Activated CD4-positive, alpha-beta memory T cell treated with anti-CD3 and anti-CD28 coated beads for 36 hours (primary cell): ENCODE measurements at places on chromosomes 7 and 10. TPM values are rescaled to one million over a fixed set of nuclear protein-coding genes. Genes with fewer than 3 reads are reported as not detected.

DNA sequence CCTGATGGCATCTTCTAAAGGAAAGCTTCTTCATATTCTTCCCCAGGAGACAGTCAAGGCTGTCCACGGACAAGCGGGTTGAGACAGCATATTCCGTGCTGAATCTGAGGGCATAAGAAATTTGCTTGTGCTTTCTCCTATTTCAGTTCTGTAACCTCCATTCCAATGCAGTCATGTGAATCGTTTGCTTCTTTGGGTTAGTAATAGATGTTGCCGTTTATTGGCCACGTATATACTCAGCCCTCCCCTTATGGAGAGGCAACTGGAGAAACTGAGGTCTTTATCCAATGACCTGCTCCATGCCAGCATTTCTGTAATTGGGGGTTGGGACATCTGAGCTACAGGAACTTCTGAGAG lies 38.9 kb downstream of the LYZL1 start:
- no peaks in the 10 kb centered on the region for H3K4me1 ChIP-seq
- no peak overlapping the region for H3K27ac ChIP-seq
- H3K27me3 ChIP-seq, result peaks cover 15% of the 10 kb centered on the region
- no peak for DNase-seq

- no peaks in the 10 kb centered on the region for H3K27me3 ChIP-seq
- H3K4me1 ChIP-seq, result no peaks in the 10 kb centered on the region
- no peak overlapping the region for H3K27ac ChIP-seq
- H3K4me3 ChIP-seq, result no peak overlapping the region
- H3K36me3 ChIP-seq, result peaks cover 2% of the 10 kb centered on the region
- DNase-seq, result no peak
Observed at GRCh38 chr10:114995468-114996247, 57.7 kb downstream of the TRUB1 start.

Gene FOXP2
- total RNA-seq, result not detected

GRCh38 chr7:118169146-118169545 lies 14.8 kb upstream of the LSM8 start:
- no peak for DNase-seq
- no peaks in the 10 kb centered on the region for H3K4me1 ChIP-seq
- no peak overlapping the region for H3K4me3 ChIP-seq
- H3K27ac ChIP-seq, result no peak overlapping the region
- H3K27me3 ChIP-seq, result peaks cover 32% of the 10 kb centered on the region

DNA sequence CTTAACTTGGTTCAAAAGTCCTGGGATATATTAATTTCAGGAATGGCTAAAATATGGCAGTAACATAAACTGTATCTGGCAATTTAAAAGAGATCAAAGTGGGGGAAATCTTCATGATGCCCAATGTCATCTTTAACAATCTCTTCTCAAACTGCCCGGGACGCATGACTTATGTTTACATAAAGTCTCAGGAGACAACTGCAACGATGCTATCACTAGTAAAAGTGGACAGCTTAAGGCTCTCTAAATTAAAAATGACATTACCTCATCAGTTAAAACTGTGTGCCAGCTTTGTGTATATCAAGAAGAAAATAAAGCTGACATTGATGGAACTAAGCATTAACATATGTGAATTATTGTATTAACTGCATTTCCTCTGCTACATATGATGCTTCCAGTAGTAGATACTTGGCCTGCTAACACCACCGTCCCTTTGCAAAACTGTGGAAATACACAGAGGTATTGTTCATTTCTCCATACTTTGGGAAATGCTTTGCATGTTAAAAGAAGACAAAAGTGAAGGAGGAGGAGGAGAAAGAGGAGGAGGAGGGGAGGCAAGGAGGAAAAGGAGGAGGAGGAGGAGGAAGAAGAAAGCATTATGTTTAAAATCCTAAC lies 62.4 kb downstream of the NRP1 start:
- H3K27me3 ChIP-seq, result peaks cover 29% of the 10 kb centered on the region
- H3K27ac ChIP-seq, result no peak overlapping the region
- no peaks in the 10 kb centered on the region for H3K4me1 ChIP-seq
- H3K36me3 ChIP-seq, result peaks cover 1% of the 10 kb centered on the region

DNA sequence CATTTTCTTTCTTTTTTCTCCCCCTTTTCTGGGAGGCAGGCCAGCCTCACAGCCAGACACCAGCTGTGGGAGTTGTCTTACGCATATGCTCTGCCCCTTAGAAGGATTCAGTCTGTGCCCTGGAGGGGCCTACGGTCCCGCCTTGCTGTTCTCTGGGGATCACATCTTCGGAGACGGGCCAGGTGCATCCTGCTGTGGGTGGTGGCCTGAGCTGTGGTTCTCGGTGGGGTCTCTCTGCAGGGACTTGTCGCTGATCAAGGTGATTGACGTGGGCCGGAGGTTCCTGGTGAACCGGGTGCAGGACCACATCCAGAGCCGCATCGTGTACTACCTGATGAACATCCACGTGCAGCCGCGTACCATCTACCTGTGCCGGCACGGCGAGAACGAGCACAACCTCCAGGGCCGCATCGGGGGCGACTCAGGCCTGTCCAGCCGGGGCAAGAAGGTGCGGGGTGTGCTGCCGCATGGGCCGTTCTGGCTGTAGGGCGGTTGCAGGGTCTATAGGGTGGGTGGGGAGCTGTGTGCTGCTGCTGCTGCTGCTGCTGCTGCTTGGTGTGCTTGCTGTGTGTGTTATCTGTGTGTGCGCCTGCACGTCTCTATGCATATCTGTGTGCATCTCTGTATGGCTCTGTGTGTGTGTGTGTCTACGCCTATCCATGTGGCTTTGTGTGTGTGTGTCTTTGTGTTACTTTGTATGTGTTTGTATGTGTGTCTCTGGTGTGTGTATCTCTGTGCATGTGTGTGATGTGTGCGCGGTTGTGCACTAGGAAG lies 17.9 kb downstream of the PFKFB3 start:
- H3K27ac ChIP-seq, result no peak overlapping the region
- DNase-seq, result no peak
- H3K4me3 ChIP-seq, result no peak overlapping the region
- peaks cover 68% of the 10 kb centered on the region for H3K36me3 ChIP-seq

Gene SLC39A12
- not detected for total RNA-seq

Gene DMTF1
- 71.1 TPM for total RNA-seq

Gene ZNF248
- total RNA-seq, result 6.1 TPM

DNA sequence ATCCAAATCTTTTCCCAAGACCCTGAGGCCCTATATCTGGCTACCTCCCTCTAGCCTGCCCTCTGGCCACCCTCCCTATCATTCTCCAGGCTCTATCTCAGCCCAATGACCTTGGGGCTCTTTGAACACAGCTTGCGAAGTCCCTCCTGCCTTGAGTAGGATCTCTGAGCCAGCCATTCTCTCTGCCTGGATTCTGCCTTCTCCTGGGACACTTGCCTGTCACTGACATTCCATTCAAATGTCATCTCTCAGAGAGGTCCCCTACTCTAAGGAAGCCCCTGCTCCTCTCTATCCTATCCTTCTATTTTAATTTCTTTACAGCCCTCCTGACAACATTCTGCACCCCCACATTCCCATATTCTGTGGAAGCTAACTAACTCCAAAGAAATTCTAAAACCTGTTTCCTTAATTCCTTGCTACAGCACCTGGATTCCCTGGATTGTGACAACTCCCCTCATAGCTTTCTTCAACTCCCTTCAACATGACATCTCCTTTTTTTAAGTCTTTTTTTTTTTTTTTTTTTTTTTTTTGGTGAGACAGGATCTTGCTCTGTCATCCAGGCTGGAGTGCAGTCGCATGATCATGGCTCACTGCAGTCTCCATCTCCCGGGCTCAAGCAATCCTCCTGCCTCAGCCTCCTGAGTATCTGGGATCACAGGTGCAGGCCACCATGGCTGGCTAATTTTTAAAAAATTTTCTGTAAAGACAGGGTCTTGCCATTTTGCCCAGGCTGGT lies 81.0 kb upstream of the ASAH2 start:
- H3K36me3 ChIP-seq, result peaks cover 2% of the 10 kb centered on the region
- H3K4me1 ChIP-seq, result peaks cover 21% of the 10 kb centered on the region
- DNase-seq, result no peak
- H3K27ac ChIP-seq, result no peak overlapping the region

DNA sequence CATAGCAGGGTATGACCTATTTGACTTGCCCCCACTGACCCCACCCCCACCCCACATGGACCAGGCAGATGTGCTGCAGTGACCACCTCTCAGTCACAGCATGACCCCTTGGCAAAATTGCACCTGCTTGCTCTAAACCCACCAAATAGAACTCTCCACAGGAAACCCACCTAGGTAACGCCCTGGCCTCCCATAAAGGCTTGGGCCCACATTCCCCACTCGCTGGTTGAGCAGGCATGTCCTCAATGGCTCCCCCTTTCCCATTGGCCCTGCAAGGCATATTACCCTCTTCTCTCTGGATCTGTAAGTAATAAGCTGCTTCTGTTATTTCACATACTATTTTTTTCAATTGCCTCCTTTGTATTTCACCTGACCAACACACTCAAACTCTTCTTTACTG lies 2.7 kb downstream of the IFIT1 start:
- H3K4me1 ChIP-seq, result peaks cover 30% of the 10 kb centered on the region
- no peak overlapping the region for H3K4me3 ChIP-seq
- H3K36me3 ChIP-seq, result no peaks in the 10 kb centered on the region
- no peaks in the 10 kb centered on the region for H3K27me3 ChIP-seq

DNA sequence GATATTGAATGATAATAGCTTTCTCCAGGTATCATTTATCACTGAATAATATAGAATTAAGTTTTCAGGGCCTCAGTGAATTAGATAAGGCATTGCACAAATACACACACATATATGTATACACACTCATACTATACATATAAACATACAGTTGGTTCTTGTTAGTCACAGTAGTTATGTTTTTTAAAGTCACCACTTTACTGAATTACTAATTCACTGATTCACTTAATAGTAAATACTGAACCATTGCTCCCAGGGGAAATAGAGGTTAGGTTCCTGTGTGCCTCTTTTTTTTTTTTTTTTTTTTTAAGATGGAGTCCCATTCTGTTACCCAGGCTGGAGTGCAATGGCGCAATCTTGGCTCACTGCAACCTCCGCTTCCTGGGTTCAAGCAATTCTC lies 33.6 kb downstream of the PRR15 start:
- H3K27ac ChIP-seq, result no peak overlapping the region
- no peak for DNase-seq
- no peak overlapping the region for H3K4me3 ChIP-seq
- peaks cover 1% of the 10 kb centered on the region for H3K27me3 ChIP-seq

DNA sequence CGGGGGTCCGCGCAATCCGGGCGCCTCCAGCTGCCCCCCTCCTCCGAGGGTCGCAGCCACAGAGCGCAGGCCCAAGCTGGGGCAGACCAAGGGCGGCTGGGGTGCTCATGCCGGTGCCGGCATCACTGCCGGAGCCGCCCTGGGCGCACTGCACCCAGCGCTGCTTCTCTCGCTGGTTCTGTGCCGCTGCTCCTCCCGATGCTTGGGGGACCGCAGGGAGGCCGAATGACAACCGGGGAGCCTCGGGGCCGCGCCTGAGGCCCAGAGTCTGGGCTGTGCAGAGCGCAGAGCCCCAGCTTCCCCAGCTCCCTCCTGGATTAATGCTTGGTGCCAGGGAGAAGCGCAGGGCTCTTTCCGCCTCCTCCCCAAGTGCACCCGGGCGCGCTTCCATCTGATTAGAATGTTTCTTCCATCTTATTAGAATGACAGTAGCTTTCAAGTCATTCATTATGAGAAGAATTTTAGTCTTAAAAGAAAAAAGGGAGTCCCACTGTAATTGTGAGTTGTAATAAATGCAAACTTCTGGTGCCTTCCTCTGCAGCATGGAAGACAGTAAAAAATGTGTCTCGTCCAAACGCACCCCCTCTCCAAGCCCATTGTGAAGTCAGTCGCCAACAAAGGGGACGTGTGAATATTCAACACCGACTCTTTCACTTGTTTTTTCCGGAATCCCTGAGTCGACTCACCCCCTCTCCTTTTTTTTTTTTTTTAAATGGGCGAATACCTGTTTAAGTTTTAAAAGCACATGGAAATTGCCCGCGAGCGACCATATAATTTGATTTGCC lies 19.5 kb upstream of the PTF1A start:
- DNase-seq, result no peak
- peaks cover 4% of the 10 kb centered on the region for H3K4me1 ChIP-seq
- no peak overlapping the region for H3K4me3 ChIP-seq
- H3K27ac ChIP-seq, result no peak overlapping the region
- H3K36me3 ChIP-seq, result no peaks in the 10 kb centered on the region

Gene PRSS2
- not detected for total RNA-seq

- peaks cover 62% of the 10 kb centered on the region for H3K4me1 ChIP-seq
- no peak for DNase-seq
- no peaks in the 10 kb centered on the region for H3K27me3 ChIP-seq
- no peaks in the 10 kb centered on the region for H3K36me3 ChIP-seq
Observed at GRCh38 chr7:1050956-1051690, 6.8 kb downstream of the GPR146 start.

Gene FAM25G
- total RNA-seq, result not detected

- no peaks in the 10 kb centered on the region for H3K4me1 ChIP-seq
- no peak overlapping the region for H3K27ac ChIP-seq
- H3K4me3 ChIP-seq, result no peak overlapping the region
- DNase-seq, result no peak
Observed at GRCh38 chr10:43673471-43673870, 24.8 kb upstream of the ZNF32 start.

DNA sequence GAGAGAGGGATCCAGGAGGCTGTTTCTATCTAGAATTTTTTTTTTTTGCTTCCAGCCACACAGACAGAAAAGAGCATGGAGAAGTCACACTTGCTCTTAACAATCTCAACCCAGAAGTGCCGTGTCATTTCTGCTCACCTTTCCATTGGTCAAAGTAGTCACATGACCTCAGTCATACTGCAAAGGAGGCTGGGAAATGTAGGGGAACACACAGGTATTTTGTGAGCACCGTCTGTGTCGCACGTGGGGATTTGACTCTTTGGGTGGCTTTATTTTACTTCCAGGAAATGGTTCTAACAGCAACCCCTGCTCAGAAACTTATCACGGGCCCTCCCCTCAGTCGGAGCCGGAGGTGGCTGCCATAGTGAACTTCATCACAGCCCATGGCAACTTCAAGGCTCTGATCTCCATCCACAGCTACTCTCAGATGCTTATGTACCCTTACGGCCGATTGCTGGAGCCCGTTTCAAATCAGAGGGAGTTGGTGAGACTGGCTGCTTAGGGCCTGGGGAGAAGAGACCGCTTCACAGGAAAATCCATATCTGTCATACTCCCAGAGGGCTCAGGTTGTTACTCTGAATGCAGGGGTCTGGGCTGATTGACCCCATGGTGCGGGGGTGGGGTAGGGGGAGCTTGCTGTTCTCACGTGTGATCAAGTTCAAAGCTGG lies 13.1 kb upstream of the CPA1 start:
- peaks cover 25% of the 10 kb centered on the region for H3K4me1 ChIP-seq
- H3K36me3 ChIP-seq, result no peaks in the 10 kb centered on the region
- no peak overlapping the region for H3K4me3 ChIP-seq
- DNase-seq, result no peak
- H3K27ac ChIP-seq, result no peak overlapping the region

- H3K4me1 ChIP-seq, result no peaks in the 10 kb centered on the region
- peaks cover 5% of the 10 kb centered on the region for H3K27me3 ChIP-seq
- H3K27ac ChIP-seq, result no peak overlapping the region
- DNase-seq, result no peak
- H3K36me3 ChIP-seq, result no peaks in the 10 kb centered on the region
- no peak overlapping the region for H3K4me3 ChIP-seq
Observed at GRCh38 chr7:28658381-28658780, 246.1 kb downstream of the CREB5 start.

Gene GIMAP6
- 28.9 TPM for total RNA-seq

GRCh38 chr10:45008524-45009161 lies 7.9 kb downstream of the ZNF22 start:
- H3K4me1 ChIP-seq, result peaks cover 5% of the 10 kb centered on the region
- DNase-seq, result no peak
- H3K36me3 ChIP-seq, result peaks cover 15% of the 10 kb centered on the region
- no peaks in the 10 kb centered on the region for H3K27me3 ChIP-seq
